ENCODE measurements at places on chromosomes 11 and 22. TPM values are rescaled to one million over a fixed set of nuclear protein-coding genes. Genes with fewer than 3 reads are reported as not detected.

- H3K27me3 ChIP-seq: no peaks in the 10 kb centered on the region
- H3K27ac ChIP-seq: no peak overlapping the region
- no peak overlapping the region for H3K4me3 ChIP-seq
- H3K36me3 ChIP-seq: no peaks in the 10 kb centered on the region
- no peaks in the 10 kb centered on the region for H3K4me1 ChIP-seq
- DNase-seq: no peak
These were observed 250.7 kb downstream of the LUZP2 start for GRCh38 chr11:24747275-24748251.

- H3K4me1 ChIP-seq: peaks cover 20% of the 10 kb centered on the region
- DNase-seq: peak; percentile 74
- peak overlapping the region; percentile 71 for H3K4me3 ChIP-seq
- no peaks in the 10 kb centered on the region for H3K36me3 ChIP-seq
These were observed 236.7 kb downstream of the TTC28 start for GRCh38 chr22:28442711-28443525.

DNA sequence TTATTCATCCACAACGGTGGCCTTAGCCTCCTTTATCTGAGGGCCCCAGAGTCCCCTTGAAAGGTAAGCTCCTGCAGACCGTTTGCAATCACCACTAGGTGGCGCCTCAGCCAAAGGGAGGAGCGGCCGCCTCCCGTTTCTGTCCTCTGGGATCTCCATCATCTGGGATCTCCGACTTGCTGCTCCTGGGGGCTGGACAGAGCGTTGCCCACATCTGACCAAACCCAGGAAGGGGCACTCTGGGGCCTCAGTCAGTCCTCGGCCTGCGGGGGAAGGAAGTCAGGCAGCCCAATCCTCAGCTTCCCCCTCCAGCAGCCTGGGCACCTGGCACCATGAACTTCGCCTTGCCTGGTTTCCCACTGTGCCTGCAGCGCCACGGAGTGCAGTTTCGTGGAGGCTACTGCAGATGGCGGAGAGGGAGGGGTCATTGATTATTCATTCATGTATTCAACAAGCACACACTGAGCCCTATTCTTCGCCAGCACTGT is 23.5 kb downstream of the TP53I11 start:
- no peak overlapping the region for H3K27ac ChIP-seq
- no peaks in the 10 kb centered on the region for H3K27me3 ChIP-seq
- H3K4me1 ChIP-seq: peaks cover 16% of the 10 kb centered on the region
- H3K36me3 ChIP-seq: no peaks in the 10 kb centered on the region
- peak; percentile 96 for DNase-seq

KRTAP5-7 gene
- not detected for polyA plus RNA-seq

CASP1 gene
- polyA plus RNA-seq: not detected
